ENCODE measurements at places on chromosomes 4 and X.

DNA sequence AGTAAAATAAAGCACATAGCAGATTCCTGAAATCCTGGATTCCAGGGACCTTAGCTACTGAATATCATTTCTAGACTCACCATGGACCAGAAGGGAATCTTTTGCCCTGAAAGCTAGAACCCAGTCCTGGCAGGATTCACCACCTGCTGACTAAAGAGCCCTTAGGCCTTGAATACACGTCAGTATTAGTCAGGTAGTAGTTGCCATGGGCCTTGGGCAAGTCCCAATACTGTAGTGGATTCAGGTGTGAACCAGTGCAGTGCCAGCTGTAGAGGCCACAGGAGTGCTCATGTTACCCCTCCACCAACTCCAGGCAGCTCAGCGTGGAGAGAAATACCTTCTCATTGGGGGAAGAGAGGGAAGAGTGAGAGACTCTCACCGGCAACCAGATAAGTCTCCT is 64.1 kb upstream of the UBQLN2 start:
- DNase-seq = no peak

DNA sequence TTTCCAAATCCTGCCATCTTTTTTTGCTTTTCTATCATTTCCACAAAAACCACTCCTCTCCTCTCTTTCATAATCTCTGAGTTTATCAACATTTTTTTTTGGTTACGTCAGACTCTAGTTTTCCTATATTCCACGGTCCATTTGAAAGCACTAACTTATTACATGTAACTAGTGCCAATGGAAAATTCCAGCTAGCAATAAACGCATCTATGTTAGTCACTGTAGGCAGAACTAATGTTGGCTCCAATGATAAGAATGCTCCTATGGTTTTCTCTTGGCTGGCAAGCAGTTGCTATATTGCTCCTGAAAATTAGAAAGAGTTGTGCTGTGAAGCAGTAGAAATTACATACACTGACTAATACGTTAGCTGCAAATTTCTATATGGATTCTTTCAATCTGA is 634.6 kb upstream of the FTHL17 start:
- no peak for DNase-seq

GRCh38 chr4:151356510-151356909 is 31.1 kb upstream of the SH3D19 start:
- no peak for DNase-seq

DNA sequence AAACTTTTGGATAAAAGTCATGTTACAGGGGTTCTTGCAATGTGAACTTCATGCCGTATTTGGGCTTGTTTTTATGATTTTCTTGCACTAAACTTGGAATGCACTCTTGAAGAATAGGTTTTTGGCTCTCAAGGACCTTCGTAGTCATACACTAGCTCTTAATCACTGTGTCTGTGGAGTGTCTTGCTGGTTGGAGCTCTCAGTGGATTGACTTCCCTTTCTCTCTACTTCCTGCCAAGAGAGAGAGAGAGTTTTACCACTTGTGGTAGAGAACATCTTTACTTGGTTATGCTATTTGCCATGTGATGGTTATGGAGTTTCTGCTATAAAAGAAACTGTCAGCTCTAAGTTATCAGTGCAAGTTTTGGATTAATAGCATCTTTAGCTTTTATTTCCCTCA is 112.4 kb downstream of the BMPR1B start:
- no peak for DNase-seq

DNA sequence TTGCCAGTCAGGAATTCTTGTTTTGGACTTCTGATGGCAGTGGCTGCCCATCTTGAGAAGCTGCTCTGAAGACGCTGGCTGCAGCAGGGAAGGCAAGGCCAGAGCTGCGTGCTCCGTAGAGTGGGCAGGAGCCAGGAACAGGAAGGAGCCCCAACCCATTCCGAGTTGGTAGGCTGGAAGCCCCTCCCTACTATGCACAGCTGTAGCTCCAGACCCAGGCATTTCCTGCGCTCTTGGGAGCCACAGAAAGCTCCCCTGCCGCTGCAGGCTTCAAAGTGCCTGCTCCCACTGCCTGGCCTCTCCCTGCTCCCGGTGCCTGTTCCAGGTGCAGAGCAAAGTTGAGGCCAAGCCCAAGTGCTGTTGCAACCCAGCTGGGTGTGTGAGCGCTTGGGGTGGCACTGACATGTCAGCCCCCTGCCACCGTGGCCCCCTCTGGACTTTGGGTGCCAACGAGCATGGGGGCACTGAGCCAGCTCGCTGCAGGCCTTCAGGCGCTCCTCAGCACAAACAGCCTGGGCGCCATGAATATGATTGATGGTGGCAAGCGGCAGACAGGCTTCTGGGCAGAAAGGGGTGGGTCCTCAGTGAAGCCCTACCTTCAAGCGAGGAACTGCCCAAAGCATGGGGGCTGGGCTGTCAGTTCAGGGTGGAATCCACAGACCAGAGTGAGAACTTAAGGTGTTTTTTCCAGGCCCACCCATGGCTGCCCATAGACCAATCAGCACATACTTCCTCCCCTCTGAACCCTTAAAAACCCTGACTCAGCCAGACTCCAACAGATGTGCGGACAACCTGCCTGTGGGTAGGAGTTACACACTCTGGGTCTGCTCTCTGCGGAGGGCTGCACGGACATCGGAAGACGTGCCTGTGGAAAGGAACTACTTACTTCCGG is 677.2 kb upstream of the INTU start:
- DNase-seq = no peak

GRCh38 chr4:57314636-57315035 is 204.5 kb upstream of the IGFBP7 start:
- no peak for DNase-seq

GRCh38 chrX:16658284-16658683 is 8.3 kb downstream of the S100G start:
- no peak for DNase-seq

GRCh38 chrX:12496343-12496742 is 294.9 kb upstream of the PRPS2 start:
- no peak for DNase-seq

- DNase-seq = no peak
Measured at GRCh38 chrX:39320165-39320564, 518.9 kb downstream of the MID1IP1 start.

DNA sequence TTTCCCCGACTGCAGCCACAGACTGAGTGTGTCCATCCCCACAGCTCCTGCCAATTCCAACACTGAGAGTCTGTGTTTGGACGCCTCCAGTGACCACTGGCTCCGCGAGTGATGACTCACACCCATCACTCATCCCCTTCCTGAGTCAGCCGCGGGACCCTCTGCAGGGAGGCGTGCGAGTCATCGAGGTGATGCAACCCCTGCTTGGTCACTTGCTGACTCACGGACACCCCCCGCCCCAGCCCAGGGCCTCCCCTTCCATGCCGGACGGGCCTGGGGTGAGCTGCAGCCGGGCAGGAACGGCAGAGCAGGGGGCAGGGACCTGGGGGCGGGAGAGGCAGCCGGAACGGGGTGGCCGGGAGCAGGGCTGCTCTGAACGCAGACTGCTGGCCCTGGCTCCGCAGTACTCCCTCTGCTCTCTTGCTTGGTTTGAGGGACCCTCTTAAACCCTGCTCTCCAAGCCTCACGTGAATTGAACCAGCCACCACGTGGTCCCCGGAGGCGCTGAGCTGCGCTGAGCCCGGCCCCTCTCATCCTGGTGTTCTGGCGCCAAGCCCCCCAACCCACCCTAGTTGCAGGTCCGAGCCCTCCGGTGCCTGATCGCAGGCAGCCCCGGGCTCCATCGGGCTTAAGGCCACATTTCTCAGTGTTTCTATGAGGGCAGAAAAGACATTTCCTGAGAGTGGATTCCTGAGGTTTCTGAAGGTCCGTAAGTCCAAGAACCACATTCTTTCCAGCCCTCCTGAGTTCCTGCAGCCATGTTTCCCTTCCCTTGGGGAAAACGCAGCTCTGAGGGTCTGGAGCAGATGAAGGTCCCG is 32.4 kb downstream of the FGFRL1 start:
- no peak for DNase-seq

DNA sequence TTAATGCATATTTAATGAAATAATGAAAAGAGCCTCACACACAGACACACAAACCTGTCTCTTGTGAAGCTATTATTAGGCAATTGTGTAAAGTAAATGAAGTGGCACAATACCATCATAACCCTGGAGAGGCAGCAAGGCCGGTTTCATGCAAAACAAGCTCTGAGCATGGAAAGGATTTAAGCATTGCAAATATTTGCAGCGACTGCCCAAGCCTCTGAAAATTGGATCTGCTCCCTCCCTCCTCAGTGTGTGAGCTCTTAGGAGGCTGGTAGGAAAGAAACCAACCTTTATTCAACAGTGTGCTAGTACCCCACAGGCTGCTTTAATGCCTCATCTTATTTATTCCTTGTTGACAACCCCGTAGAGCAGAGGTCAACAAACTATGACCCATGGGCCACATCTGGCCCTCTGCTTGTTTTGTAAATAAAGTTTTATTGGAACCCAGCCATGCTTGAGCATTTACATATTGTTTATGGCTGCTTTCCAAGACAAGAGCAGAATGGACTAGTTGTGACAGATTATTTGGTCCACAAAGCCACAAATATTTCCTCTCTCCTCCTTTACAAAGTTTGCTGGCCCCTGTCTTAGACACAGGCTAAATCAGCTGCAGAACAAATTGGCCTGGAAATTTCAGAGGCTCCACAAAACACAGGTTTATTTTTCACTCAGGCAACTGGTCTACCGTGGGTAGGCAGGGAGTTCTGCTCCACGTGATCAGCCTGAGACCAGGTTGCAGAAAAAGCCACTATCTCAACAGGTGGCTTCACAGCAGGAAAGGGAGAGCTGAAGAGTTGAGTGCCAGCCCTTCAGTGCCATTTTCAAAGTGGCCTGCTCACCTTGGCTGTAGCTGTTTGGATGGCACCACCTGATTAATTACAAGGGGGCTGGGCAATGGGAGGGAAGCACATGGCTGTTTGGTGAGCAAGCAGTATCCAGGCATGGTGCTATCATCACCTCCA is 16.8 kb downstream of the RS1 start:
- DNase-seq = no peak

DNA sequence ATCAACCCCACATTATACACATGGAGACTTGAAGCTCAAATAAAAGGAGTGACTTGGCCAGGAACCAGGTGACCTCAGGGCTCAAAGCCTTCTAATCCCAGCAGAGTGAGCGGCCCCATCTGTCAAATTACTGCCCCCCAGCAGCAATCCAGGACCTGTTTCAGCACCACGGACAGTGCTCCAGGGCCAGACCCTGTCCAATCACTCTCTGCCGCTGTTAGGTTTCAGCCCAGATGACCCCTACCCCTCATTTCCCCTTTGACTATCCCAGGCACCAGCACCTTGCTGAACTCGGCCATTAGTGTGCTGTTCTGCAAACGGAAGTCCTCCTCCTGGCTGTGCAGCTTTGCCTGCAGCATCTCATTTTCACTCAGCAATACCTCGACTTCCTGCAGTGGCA is 5.1 kb downstream of the GRIPAP1 start:
- no peak for DNase-seq

- no peak for DNase-seq
Measured at GRCh38 chr4:87465739-87466366, 43.5 kb downstream of the NUDT9 start.

GRCh38 chr4:38572793-38573192 is 91.2 kb upstream of the KLF3 start:
- no peak for DNase-seq

- DNase-seq = peak; percentile 85
Measured at GRCh38 chrX:130165703-130166502, at the start of gene AIFM1. TSS of gene AIFM1 (minus strand) at chrX:130165841. CDS start at chrX:130165656, 185 bp downstream.

DNA sequence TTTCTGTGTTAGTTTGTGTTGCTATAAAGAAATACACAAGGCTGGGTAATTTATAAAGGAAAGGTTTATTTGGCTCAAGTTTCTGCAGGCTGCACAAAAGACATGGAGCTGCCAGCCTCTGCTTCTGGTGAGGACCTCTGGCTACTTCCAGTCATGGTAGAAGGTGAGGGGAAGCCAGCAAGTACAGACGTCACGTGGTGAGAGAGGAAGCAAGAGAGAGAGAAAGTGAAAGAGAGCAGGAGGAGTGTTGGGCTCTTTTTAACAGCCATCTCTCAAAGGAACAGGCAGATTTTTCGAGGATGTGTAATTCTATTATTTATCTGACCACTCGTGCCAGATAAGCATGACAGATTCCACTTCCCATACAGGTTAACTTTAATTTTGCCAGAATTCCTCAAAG is 1199.1 kb downstream of the ADGRL3 start:
- no peak for DNase-seq

GRCh38 chr4:54446581-54446980 is 211.2 kb upstream of the KIT start:
- no peak for DNase-seq

- no peak for DNase-seq
Measured at GRCh38 chrX:7435822-7436221, 287.9 kb upstream of the PUDP start.

DNA sequence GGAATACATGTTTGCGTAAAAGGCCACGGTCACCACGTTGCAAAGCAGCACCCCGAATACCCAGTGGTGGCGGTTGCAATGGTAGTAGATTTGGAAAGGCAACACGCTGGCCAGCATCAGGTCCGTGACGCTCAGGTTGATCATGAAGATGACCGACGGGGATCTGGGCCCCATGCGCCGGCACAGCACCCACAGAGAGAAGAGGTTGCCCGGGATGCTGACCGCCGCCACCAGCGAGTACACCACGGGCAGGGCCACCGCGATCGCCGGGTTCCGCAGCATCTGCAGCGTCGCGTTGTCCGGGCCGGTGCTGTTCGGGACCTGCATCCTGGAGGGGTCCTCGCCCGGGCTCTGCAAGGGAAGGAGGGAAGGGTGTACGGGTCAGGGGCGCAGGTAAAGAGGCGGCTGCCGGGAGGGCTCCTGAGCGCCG is 13.5 kb upstream of the ASMTL start:
- DNase-seq = no peak

GRCh38 chr4:164731827-164732474 is 22.0 kb upstream of the SMIM31 start:
- DNase-seq = peak; percentile 27

DNA sequence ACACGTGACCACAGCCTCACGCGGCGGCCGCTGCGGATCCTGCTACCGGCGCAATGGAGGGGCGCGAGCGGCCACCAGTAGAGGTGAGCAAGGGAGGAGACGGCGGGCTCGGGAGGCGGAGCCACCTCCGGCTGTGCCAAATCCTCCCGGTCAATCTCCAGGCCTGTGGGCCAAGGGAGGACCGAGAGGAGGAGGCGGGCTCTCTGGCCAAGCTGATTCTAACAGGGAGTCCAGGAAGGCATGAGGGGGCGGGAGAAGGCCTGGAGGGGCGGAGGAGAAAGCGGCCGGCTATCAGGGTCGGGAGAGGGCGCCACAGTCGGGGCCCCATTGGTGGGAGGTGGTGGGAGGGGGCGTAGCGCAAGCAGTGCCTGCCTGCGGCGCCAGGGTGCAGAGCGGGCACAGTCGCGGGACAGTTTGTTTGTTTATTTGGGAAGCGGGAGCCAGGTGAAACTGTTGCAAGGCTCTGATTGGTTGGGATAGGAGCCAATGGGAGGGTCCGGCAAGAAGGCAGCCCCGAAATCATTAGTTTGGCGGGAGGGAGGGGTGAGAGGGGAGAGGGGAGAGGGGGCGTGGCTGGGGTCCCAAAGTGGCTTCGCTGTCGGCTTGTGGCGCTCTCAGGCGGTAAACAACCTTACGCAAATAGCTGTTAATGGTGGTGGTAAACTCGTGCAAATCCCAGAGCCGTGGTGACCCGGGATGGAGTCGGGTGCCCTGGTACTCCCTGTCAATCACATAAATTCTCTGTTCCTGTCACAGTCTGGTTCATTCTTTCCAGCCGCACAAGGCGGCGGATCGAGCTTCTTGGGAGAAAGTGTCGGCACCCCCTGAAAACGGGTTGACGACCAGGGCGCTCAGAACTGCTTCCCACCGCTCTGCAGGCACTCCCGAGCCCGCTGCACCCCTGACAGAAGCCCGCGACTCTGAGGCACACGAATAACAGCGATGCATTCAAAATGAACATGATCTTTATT is at the start of gene IRS4:
Gene IRS4, minus strand, starts transcription at position 55 of the 971 bp plus-strand sequence.
- DNase-seq = no peak
